NCI-H510A treated with DMSO at 0.1 percent for 48 hours (cell line): ENCODE measurements at places on chromosomes 3 and 15.

DNA sequence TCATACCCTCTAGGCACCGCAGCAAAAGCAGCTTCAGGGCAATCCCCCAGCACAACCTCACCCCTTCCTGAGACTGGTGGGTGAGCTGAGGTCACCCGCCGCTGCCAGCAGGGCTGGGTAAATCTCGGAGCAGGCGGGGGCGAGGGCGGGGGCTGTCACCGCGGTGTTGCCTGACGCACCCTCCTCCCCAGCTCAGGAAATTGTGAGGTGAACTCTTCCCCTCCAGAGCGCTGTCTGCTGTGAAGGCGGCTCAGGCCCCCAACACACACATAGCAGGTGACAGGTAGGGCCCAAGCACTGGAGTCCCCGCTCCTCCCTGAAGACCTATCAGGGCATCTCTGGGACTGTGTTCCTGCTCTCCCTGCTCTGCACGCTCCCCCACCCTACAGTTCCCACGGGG is 30.2 kb upstream of the FURIN start:
- DNase-seq, result no peak

DNA sequence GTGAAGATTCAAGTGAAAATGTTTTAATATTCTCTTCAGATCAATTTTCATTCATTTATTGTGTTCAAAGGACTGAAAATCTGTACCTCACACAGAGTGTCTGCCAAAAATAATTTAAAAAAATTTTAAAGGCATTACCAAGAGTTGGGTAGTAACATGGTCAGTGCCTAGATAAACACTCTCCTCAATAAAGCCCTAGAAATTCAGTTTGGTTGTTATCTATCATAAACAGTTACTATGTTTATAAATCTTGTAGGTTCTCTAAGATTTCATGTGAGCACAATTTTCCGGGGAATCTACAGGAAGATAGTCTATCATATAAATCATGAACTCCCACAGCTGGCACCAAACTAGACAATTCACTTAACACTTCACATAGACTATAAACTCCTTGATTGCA is 128.6 kb downstream of the GSK3B start:
- no peak for DNase-seq

- DNase-seq, result no peak
These were observed 63.8 kb upstream of the SNRPA1 start for GRCh38 chr15:101358895-101359294.

DNA sequence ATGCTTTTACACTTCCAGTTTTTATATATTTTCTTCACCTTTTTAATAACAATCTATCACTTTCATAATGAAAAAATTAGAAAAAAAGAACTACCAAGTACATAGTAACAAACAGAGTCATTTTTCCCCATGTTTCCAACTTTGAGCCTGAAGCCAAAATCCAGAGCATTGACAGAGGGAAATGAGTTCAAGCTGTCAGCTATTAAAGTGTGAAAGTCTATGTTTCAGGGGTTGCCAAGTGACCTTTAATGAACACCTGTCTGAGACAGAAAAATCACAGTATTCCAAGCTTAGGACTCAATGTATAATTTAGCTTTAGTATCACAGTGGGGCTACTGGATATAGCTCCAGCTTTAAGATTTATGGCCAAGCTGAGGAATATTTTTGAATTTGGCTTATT is 128.3 kb upstream of the GADL1 start:
- no peak for DNase-seq

- DNase-seq, result no peak
These were observed 384.9 kb upstream of the PROK2 start for GRCh38 chr3:72169561-72170472.

GRCh38 chr3:161630794-161631193 is 134.2 kb downstream of the OTOL1 start:
- DNase-seq, result no peak

- DNase-seq, result no peak
These were observed 30.7 kb upstream of the SNRK start for GRCh38 chr3:43255662-43256061.
